ENCODE measurements at places on chromosomes 1 and 21.

DNA sequence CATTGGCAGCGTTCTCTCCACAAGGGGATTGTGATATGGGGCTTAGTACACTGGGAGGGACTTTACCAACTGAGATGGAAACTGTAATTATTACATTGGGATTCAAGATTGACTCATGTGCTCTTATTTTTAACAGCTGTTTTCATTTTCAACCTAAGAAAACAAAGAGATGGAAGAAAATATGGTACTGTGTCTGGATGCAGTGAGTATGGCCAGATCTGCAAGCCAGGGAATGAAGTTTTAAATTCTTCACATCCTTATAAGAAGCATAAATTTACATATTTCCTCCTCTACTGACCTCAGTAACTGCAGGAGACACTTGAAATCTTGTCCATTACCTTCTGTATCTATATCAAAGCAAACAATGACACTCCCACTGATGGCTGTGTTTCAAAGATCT lies 81.5 kb upstream of the EDEM3 start:
- DNase-seq: no peak

DNA sequence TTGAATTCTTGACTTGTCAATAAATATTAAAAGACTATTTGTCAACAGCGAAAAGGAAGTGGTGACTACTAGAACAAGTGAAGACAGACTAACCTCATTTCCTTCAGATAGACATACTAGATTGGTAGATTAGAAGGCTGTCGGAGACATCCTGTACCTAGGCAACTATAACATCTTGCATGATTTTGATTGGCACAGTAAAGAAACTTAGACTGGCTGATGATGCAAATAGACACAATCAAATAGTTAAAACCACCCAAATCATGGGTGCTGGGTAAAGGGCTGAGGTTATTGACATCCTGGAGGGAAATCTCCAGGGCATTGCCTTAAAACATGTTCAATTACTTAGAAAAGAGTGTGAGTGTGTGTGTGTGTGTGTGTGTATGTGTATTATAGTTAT lies 85.9 kb upstream of the EDEM3 start:
- no peak for DNase-seq

DNA sequence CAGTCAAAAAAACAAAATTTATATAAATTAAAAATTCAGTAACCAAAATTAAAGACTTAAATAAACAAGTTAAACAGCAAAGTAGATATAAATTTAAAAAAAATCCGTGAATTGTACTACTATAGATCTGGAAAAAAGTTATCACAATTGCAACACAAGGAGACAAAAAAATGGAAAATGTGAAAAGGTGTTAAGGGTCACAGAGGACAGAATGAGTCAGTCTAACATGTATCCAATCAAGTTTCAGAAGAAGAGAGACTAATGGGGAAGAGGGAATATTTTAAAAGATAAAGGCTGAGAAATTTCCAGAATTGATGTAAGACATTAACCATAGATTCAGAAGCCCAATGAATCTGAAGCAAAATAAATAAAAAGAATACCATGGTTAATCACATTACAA lies 46.0 kb downstream of the USP24 start:
- DNase-seq: no peak

GRCh38 chr21:40638466-40639251 lies 208.3 kb downstream of the DSCAM start:
- DNase-seq: no peak

GRCh38 chr1:99675292-99675691 lies 29.4 kb downstream of the PALMD start:
- DNase-seq: no peak

DNA sequence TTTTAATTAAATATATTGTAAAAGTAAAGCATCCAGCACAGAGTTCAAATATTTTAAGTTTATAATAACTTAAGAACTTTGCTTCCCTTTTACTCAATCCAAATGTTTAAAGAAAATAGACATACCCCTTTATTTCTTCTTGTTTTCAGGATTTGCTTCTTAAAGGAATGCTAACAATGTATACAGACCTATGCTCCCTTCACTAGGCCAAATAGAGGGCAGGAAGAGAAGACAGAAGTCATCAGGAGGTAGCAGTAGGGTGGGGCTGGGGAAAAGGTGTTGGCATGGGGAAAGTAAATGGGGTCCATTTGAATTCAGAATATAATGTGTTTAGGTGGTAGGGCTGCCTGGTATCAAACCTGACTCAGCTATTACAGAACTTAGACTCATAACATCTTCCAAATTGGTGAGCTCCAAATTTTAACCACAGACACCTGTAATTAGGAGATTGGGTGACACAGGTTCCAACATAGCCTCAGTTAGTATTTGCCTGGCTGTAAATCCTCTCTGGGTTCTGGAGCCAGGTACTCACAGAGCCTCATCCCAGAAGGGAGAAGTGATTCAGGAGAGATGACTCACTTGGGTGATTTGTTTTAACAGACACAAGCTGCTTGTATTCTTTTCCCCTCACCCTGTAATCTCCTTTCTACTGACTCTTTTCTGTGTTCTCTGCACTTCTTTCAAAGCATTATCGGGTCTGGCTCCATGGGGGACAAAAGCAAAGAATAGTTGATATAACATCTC lies 60.1 kb upstream of the DUSP10 start:
- no peak for DNase-seq

DNA sequence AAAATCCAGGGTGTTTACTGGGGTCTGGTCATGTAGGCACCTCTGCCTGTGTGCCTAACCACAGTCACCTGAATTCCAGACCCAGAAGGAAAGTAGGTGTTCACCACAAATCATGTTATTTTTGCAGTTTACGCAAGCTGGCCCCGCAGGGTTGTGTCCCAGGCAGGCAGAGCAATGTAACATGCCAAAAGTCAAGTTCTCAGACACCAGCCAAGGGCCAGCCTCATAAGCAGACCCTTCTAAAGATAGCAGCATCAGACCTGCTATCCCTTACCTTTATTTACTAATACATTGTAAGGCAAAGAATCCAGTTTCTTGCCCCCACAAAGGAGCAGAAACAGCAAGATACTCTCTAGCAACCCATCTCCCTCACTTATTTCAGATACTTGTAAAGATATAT lies 83.0 kb downstream of the GPR161 start:
- DNase-seq: no peak

- DNase-seq: no peak
These were observed 134.9 kb upstream of the IPO9 start for GRCh38 chr1:201693890-201694607.

DNA sequence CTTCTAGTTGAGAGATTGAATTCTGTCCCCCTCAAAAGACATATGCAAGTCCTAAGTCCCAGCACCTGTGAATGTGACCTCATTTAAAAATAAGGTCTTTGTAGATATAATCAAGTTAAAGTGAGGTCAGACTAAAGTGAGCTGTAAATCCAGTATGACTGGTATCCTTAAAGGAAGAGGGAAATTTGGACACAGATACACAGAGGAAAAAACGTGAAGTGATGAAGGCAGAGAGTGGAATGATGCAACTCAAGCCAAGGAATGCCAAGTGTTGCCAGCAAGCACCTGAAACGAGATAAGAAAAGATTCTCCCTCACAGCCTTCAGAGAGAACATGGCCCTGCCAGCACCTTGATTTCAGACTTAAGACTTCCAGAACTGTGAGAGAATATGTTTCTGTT lies 444.7 kb upstream of the VAMP3 start:
- no peak for DNase-seq

GRCh38 chr1:201113451-201114244 lies 1.4 kb upstream of the CACNA1S start:
- DNase-seq: no peak

DNA sequence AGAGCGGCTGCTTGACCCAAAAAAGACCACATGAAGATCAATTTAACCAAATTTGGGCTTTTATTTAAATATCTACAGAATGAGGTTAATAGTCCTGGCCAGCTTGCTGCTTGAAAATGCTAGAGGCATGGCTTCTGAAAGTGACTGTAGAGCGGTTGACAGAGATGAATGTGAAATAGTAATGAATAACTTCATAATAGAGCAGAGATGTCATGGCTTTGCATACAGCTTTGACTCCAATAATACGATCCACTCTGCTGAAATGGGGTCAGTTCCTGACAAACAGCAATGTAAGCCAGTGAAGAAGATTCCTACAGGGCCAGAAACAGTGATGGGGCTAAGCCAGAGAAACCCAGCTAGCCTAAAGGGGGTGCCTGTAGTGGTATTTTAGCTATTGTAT lies 183.8 kb downstream of the PBX1 start:
- DNase-seq: no peak

- DNase-seq: no peak
These were observed 115.3 kb upstream of the FMN2 start for GRCh38 chr1:239976130-239976968.
